ENCODE measurements at places on chromosomes 7 and 10.

DNA sequence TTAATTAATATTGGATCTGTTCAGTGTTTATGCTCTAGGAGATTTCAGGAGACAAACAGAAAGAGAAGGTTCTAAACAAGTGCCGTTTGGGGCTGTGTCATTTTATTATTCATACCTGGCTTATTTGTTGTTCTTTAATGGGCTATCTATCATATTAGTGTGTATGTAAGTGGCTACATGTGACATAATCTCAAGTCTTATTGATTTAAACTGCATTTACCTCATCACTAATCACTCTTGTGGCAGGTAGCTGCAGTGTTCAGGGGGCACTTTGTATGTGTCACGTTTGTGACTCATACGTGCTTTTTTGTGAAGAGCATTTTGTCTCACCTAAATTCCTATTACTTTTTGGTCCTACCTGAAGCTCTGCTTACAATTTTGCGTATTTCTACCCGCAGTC, 95.4 kb downstream of the EXOC4 start:
- DNase-seq: no peak

DNA sequence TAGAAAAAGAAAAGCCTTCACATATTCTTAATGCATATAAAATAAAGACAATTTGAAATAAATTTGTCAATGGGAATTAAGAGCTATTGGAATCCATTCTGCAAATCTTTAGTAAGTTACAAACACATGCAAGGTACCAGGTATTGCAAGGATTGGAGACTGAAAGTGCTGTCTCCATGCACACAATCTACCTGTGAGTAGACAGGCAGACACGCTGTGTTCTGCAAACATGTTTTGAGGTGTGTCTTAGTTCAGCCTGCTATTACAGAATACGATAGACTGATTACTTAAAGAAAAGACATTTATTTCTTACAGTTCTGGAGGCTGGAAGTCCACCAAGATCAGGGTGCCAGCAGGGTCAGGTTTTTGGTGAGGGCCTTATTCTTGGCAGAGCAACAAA, 10.0 kb downstream of the NMT2 start:
- DNase-seq: no peak

DNA sequence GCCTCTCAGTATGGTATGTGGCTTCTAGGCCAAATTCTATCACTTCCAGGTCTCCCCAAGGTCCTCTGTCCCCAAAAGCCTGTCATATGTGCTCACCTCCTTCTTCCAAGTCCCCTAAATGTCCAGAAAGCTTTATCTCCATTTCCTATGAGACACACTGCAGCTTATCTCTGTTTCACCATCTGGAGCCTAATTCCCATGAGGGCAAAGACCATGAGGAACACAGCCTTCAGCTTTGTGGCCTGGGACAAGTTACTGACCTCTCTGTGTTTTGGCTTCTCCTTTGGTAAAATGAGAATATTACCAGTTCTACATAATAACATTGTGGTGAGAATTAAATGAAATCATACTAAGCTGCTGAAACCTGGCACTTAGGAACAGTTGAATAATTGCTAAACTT, 19.2 kb downstream of the ST8SIA6 start:
- no peak for DNase-seq

GRCh38 chr7:13174991-13175390, 487.6 kb downstream of the ARL4A start:
- no peak for DNase-seq

- DNase-seq: no peak
Measured at GRCh38 chr10:121899727-121900126, 28.1 kb downstream of the ATE1 start.

DNA sequence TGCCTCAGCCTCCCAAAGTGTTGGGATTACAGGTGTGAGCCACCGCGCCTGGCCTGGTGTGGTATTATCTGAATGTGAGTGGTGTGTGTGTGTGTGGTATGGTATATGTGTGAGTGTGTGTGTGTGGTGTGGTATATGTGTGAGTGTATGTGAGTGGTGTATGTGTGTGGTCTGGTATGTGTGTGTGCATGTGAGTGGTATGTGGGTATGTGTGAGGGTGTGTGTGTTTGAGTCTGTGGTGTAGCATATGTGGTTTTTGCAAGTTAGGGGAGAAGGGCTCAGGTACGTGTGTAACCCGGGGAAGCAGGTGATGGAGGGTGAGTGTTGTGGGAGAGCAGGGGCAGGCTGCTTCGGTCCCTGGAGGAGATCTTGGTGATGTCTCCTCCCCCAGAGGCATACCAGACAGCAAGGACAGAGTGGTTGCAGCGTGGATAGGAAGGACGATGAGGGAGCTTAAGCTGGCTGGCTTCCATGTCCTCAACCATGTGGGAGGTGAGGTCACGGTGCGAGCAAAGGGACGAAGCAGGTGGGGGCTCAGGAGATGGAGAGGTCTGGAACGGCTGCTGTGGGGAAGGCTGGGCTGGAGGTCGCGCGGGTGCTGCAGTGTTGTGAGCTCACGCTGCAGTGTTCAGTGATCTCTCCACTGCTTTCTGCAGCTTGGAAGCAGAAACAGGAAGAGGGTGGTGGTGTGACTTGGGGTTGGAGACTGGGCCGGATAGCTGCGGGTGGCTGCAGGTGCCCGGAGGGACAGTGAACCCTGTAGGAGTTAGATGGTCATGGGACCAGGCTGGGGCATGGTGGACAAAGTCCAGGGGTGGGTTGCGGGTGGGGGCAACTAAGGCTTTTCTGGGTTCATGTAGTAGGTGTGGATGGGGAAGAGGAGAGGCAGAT, 5.0 kb downstream of the ZYX start:
- no peak for DNase-seq

- no peak for DNase-seq
Measured at GRCh38 chr10:99740933-99741559, 9.0 kb downstream of the CUTC start.

GRCh38 chr7:116713918-116714317, 41.9 kb downstream of the MET start:
- DNase-seq: no peak

DNA sequence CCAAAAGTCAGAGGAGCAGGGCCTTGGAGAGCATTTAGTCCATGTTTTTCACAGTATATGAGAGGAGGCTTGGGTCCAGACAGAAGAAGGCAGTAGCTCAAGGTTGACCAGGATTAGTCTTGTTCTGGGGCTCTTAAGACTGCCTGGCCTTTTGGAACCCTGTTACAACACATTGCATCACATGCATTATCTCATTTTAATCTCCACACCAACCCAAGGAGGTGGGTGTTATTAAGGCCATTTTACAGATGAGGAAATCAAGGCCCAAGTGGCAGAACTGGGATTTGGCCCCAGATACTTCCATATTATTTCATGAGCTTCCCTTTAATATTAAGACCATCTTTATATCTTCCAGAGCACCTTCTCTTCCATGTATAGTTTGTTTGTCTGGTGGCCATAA, 38.8 kb downstream of the RPS24 start:
- DNase-seq: no peak

DNA sequence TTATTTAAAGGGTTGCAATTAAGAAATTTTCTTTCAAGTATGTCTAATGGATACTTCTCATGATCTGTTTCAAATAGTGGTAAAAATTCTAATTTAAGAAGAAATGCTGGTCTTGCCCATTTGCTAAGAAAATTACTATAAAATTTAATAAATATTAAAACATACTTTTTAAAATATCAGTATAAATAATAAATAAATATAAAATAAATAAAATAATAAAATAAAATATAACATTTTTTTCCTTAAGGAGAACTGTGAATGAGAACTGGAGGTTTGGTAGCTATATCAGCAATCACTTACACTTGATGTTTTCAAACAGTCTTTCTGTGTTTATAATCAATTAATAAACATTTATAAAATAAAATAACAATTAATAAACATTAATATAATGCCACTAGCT, 266.1 kb downstream of the HGF start:
- DNase-seq: no peak

DNA sequence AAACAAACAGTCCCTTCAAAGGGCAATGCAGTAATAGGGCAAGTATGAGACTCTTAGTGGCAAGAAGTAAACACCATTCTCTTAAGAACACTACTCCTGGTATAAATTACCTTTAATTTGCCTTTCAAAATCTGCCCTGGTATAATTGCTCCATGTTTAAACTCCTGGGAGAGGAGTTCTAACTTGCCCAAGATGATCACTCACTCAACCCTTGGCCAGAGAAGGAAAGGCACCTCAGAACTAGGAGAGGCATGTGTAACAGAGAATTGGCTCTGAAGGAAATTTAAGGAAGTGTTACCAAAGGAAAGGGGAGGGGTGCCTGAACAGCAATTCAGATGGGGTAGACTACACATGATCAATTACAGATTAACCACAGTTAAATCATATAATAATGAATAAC, 1173.6 kb upstream of the SORCS1 start:
- DNase-seq: no peak

GRCh38 chr7:28807396-28807994, 150.6 kb downstream of the TRIL start:
- no peak for DNase-seq

DNA sequence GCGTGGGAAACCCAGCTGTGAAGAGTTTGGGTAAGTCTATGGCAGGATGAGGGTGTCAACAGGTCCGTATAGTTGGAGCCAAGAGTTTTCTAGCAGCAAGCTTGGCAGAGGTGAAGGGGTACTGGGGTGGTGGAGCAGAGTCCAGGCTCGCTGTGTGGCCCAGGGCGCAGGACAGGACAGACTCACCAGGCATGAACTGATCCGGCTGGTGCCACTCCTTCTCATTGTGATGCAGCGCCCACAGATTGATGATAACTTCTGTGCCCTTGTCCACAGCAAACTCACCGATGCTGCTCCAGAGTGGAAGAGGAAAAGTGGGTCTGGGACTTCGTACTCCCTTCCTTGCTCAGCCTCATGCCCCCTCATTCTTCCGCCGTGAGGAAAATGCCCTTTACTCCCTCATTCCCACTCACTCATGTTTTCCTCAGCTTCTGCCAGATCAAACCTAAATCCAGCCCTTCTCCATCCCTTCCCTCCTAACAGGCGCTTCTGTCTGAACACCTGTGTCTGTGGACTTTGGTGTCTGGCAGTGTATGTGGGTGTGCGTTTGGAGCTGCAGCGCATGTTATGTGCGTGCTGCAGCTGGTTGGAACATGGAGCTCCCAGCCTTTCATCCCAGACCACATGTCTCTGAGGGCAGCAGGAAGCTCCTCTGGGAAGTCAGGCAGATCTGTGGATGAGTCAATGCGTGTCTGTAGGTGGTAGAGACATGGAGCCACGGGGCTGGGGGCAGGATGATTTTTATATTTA, 5.7 kb downstream of the CYP17A1 start:
- no peak for DNase-seq

DNA sequence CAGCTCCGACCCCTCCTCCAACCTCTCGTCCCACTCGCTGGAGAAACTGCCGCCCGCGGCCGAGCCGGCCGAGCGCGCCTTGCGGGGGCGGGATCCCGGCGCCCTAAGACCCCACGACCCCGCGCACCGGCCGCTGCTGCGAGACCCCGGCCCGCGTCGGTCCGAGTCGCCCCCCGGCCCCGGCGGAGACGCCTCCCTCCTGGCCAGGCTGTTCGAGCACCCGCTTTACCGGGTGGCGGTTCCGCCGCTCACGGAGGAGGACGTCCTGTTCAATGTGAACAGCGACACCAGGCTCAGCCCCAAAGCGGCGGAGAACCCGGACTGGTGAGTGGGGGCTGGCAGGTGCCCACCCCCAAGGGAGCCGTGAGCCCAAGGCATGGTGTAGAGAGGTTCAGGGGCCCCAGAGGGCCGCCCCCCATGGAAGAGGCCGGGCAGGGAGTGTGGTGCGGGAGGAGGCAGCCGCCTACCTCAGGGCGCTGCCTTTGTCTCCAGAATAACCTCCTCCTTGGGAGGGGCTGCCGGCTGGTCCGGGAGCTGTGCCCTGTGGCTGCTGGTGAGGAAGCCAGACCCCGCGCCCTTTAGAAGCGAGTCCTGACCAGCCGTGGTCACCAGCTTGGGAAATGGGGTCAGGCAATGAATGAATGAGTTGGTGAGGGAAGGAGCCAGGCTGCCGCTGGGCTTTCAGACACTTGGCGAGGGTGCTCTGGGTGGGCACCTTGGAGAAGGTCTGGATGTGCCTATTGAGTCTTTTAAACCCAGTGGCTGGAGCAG, 1.3 kb downstream of the FAM20C start:
- no peak for DNase-seq

GRCh38 chr7:65722361-65722792, 150.5 kb upstream of the VKORC1L1 start:
- no peak for DNase-seq

DNA sequence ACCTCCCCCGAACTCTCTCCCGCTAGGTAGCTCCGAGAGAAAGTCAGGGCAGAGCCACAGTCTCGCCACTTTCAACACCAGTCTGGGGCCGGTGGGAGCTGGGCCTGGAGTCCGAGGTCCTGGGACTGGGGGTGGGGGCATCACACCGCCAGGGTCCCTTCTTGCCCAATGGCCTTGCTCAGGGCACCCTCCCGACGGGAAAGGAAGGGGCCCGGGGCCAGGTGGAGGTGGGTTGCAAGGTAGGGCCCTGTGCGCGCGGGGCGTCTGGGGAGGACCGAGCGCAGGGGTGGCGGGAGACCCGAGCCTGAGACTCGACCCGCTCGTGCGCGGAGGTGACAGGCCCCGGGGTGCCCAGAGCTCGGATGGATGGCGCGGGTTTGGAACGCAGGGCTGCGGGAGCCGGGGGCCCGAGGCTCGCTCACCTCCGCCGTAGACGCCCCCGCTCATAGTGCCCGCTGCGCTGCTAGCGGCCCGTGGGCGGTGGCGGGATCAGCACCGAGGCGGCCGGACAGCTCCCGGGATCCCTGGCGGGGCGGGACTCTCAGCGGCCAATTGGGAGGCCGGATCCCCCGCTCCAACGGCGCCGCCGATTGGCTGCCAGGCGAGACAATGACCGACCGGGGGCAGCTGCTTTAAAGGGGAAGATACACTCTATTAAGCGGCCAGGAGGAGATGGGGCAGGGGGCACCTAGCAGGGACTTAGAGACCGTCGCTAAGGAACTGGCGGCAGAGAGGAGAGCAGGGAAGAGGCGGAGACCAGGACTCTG, at the start of gene ACTL6B:
TSS of gene ACTL6B (minus strand) at position 541 of the 767 bp plus-strand sequence. CDS start at position 447, 94 bp downstream.
- DNase-seq: no peak

DNA sequence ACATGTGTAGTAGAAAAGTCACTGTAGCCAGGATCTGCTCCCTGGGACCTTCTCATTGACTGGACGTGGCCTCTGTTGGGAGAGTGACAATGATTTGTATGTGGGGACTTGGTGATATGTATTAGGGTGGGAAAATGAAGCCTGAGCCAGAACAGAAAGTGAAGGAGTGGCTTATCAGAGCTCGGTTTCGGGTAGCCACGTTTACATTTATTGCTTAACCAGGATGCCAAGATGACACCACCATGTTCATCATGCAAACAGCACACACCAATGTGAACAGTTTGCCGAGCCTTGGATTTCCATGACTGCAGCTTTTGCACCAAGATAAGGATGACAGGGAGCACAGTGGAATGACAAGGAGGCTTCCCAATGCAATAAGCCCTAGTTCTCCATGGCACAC, 112.8 kb upstream of the STK17A start:
- no peak for DNase-seq

DNA sequence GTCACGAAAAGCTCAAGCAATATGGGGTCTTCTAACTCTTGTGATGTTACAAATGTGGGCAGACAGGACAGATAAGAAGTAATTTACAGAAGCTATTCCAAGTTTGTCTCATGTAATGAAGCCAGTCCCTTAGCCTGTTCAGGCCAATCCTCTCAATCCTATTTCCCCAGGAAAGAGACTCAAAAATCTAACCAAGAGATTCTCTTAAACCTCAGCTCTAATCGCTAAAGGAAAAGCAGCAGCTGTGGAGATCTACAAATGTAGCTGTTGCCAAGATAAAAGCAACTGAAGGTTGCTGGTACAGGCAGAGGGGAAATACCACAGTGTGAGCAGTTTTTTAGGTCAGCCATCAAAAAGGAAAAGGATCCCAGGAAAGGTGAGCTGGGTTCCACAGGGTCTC, 39.3 kb downstream of the ANK3 start:
- DNase-seq: no peak

- DNase-seq: no peak
Measured at GRCh38 chr10:122877264-122877663, 2.1 kb downstream of the FAM24B start.

Data from mesenteric fat pad (tissue), 1 donor.